Retina (tissue), 1 donor: ENCODE measurements at places on chromosomes 5 and 9.

GRCh38 chr9:80218328-80218727 lies 646.6 kb downstream of the TLE4 start:
- DNase-seq, result no peak

DNA sequence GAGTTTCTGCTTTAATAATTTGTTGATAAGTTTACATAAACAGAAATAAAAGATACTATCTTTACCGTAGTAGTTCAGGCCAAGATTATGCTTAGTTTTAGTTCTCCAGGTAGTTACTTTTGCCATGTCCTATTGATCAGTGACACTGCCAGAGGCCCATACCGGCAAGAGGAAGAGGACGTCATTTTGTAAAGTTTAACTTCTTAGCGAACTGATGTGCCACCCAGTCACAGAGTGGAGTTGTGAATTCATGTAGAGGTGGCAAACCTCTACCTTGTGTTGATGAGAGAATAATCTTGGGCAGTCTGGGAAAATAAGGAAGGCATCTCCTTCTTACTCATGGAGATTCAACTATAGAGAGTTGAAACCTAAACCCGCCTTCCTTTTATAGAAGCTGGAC lies 21.8 kb downstream of the RGMB start:
- DNase-seq, result no peak

- DNase-seq, result no peak
Measured at GRCh38 chr9:80143899-80144298, 572.1 kb downstream of the TLE4 start.

DNA sequence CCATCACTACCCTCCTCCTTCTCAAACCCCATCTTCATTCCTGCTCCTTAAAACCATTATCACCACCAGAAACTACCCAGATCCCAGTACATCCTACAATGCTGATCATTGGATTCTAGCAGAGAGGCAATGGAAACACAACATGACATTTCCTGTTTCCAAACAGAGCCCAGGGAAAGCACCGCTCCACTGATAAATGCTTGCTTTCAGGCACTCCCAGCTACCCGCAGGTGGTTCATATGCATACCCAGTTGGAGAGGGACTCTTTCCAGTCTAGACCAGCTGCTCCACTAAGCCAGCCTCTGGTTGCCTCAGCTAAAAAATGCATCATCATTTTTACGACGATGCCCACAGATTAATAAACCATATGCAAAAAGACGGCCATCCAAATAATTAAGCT lies 39.2 kb upstream of the ACO1 start:
- DNase-seq, result no peak

- DNase-seq, result no peak
Measured at GRCh38 chr5:60842871-60843385, 1.1 kb downstream of the ELOVL7 start.

- DNase-seq, result no peak
Measured at GRCh38 chr5:27682600-27682999, 644.2 kb upstream of the CDH9 start.
